ENCODE measurements at places on chromosomes 1 and 21. TPM values are rescaled to one million over a fixed set of nuclear protein-coding genes. Genes with fewer than 3 reads are reported as not detected.

The SOX13 gene
- polyA plus RNA-seq, result 7.3 TPM

The ETS2 gene
- polyA plus RNA-seq, result 40.2 TPM

The MATN1 gene
- not detected for polyA plus RNA-seq

The PRAMEF15 gene
- polyA plus RNA-seq, result not detected

The LDLRAD1 gene
- 0.12 TPM for polyA plus RNA-seq

The ATP6V1G3 gene
- not detected for polyA plus RNA-seq

The GJA8 gene
- polyA plus RNA-seq, result not detected

The FOXD2 gene
- 0.12 TPM for polyA plus RNA-seq

The RIIAD1 gene
- not detected for polyA plus RNA-seq

The KRTAP12-2 gene
- polyA plus RNA-seq, result not detected

The SLAMF8 gene
- polyA plus RNA-seq, result 0.76 TPM

The SLC1A7 gene
- 0.08 TPM for polyA plus RNA-seq

The NCAM2 gene
- polyA plus RNA-seq, result 0.61 TPM

The ANKRD35 gene
- polyA plus RNA-seq, result 5.4 TPM

The PRRX1 gene
- polyA plus RNA-seq, result 2.9 TPM

The BEST4 gene
- polyA plus RNA-seq, result not detected

The BARHL2 gene
- polyA plus RNA-seq, result not detected

The AKIRIN1 gene
- polyA plus RNA-seq, result 14.8 TPM

The LIPI gene
- polyA plus RNA-seq, result not detected

The NT5C1A gene
- 0.76 TPM for polyA plus RNA-seq

The PGBD5 gene
- polyA plus RNA-seq, result 1.2 TPM

The LCE1A gene
- not detected for polyA plus RNA-seq

The B3GALT5 gene
- 2.7 TPM for polyA plus RNA-seq
